T-cell (primary cell): ENCODE measurements at places on chromosomes 5 and 9. TPM values are rescaled to one million over a fixed set of nuclear protein-coding genes. Genes with fewer than 3 reads are reported as not detected.

Gene FOXD4L4
- total RNA-seq = 0.38 TPM

Gene CCDC112
- 4.8 TPM for total RNA-seq

Gene LCN15
- total RNA-seq = not detected

Gene ENTPD2
- not detected for total RNA-seq

Gene TMOD1
- 1.9 TPM for total RNA-seq

Gene RAI14
- total RNA-seq = 1.1 TPM

Gene CHSY3
- total RNA-seq = not detected

Gene PTGR1
- total RNA-seq = 1.9 TPM

Gene DENND1A
- 13.0 TPM for total RNA-seq

Gene SLCO6A1
- not detected for total RNA-seq

Gene EPB41L4B
- not detected for total RNA-seq

Gene TRIP13
- total RNA-seq = 0.68 TPM

Gene ISL1
- not detected for total RNA-seq

Gene ZNF454
- 0.23 TPM for total RNA-seq

Gene TMEM252
- total RNA-seq = not detected

Gene KCNV2
- total RNA-seq = not detected

Gene SLC31A1
- total RNA-seq = 2.7 TPM

Gene ANKRD18A
- 16.5 TPM for total RNA-seq

Gene ZMAT2
- total RNA-seq = 58.6 TPM

Gene ITK
- 286 TPM for total RNA-seq

Gene SLC9A3
- 1.9 TPM for total RNA-seq

Gene CCL27
- total RNA-seq = not detected

Gene FAM153A
- 74.4 TPM for total RNA-seq
